ENCODE measurements at places on chromosomes 7 and 10. TPM values are rescaled to one million over a fixed set of nuclear protein-coding genes. Genes with fewer than 3 reads are reported as not detected.

AKR1D1 gene
- not detected for total RNA-seq

NUTM2B gene
- 2.0 TPM for total RNA-seq

SYCE1 gene
- total RNA-seq: 0.27 TPM

UCN3 gene
- total RNA-seq: not detected

NEBL gene
- 6.9 TPM for total RNA-seq

CTAGE15 gene
- not detected for total RNA-seq

NODAL gene
- total RNA-seq: 0.08 TPM

SORCS1 gene
- 2.1 TPM for total RNA-seq
